ENCODE measurements at places on chromosomes 1 and 21. TPM values are rescaled to one million over a fixed set of nuclear protein-coding genes. Genes with fewer than 3 reads are reported as not detected.
A peak's percentile ranks its signal among the peaks of the same experiment; 100 is the strongest.

DNAI4 gene
- total RNA-seq: 9.9 TPM

DNA sequence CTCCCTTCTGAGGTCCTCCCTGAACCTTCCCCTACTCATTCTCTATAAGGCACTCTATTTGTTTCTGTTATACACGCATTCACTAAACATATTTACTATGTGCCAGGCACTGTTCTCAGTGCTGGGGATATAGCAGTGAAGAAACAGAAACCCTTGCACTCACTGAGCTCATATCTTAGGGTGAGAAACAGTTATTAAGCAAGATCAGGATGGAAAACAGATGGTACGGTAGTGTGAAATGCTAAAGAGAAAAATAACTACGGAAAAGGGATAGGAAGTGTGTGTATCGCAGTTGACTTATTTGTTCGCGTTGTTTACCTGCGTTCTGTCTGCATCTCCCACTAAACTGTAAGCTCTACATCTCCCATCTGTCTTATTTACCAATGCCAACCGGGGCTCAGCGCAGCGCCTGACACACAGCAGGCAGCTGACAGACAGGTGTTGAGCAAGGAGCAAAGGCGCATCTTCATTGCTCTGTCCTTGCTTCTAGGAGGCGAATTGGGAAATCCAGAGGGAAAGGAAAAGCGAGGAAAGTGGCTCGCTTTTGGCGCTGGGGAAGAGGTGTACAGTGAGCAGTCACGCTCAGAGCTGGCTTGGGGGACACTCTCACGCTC is 572 bp downstream of the CYB5RL start:
- H3K4me3 ChIP-seq: peak overlapping the region; percentile 97
- DNase-seq: no peak
- H3K27me3 ChIP-seq: no peaks in the 10 kb centered on the region
- H3K36me3 ChIP-seq: no peaks in the 10 kb centered on the region

GRCh38 chr1:12475947-12476346 is 142.1 kb downstream of the DHRS3 start:
- H3K36me3 ChIP-seq: no peaks in the 10 kb centered on the region
- peaks cover 81% of the 10 kb centered on the region for H3K4me1 ChIP-seq
- H3K27me3 ChIP-seq: no peaks in the 10 kb centered on the region
- no peak for DNase-seq
- H3K4me3 ChIP-seq: no peak overlapping the region

GRCh38 chr1:47465605-47466004 is 27.8 kb downstream of the FOXD2 start:
- no peak overlapping the region for H3K27ac ChIP-seq
- H3K27me3 ChIP-seq: peaks cover 43% of the 10 kb centered on the region
- H3K36me3 ChIP-seq: no peaks in the 10 kb centered on the region
- no peaks in the 10 kb centered on the region for H3K4me1 ChIP-seq
- H3K4me3 ChIP-seq: no peak overlapping the region

DNA sequence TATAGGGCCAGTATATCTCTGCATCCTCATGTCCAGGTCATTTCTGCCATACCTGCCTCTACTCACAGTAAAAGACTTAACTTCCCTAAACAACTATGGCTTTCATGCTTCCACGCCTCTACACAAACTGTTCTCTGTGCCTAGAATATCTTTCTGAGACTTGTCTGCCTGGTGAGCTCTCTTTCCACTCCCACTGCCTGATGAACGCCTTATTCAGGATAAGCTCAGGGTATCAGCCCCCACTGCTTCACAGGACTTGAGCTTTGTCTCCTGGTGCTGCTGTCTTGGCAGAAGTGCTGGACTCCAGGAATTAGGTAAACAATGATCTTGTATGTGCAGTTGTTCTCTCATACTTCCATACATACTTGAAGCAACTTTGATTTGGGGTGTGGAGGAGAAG is 4.8 kb upstream of the DDX20 start:
- H3K4me3 ChIP-seq: no peak overlapping the region
- H3K4me1 ChIP-seq: peaks cover 6% of the 10 kb centered on the region
- DNase-seq: no peak
- H3K36me3 ChIP-seq: no peaks in the 10 kb centered on the region
- no peak overlapping the region for H3K27ac ChIP-seq

DNA sequence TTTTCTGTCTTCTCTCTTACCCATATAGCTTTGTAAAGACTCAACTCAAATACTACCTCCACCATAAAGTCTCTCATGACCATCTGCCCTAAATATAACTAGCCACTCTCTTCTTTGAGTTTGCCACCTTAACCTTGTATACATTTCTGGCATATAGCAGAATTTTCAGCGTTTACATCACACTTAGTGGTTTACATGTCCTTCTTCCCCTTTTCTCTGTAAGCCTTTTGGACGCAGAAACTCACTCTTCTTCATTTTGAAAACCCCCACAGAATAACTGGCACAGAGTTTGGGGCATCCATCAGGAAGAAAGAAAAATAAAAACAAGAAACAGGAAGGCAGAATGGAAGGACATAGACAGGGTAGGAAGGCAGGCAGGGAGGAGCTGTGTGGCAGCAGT is 131.8 kb upstream of the DUSP10 start:
- H3K27ac ChIP-seq: no peak overlapping the region
- H3K36me3 ChIP-seq: no peaks in the 10 kb centered on the region
- H3K27me3 ChIP-seq: peaks cover 5% of the 10 kb centered on the region
- no peak for DNase-seq
- no peaks in the 10 kb centered on the region for H3K4me1 ChIP-seq
- no peak overlapping the region for H3K4me3 ChIP-seq

KRTAP19-3 gene
- not detected for total RNA-seq

PLCH2 gene
- total RNA-seq: 23.8 TPM

- H3K4me3 ChIP-seq: no peak overlapping the region
- no peak for DNase-seq
- no peaks in the 10 kb centered on the region for H3K36me3 ChIP-seq
- H3K27ac ChIP-seq: no peak overlapping the region
Measured at GRCh38 chr1:204161609-204162493, 4.3 kb downstream of the REN start.

DNA sequence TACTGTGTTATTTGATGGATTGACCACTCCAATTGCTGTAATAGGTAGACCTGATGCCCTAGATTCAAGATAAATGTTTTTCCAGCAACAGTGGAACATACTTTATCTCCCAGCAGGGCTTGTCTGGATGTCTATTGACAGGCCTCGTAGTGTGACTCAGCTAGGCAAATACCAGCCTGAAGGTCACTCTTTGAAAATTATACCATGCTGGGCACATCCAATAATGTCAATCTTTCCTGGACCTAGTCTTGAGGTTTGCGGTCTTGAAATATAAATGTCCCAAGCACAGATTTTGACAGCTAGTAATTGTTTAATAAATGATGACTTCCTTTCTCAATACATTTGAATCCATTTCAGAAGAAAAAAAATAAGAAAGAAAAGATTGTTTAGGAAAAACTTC is 1138.0 kb upstream of the TMPRSS15 start:
- H3K4me3 ChIP-seq: no peak overlapping the region
- H3K27me3 ChIP-seq: no peaks in the 10 kb centered on the region
- no peaks in the 10 kb centered on the region for H3K36me3 ChIP-seq
- no peak overlapping the region for H3K27ac ChIP-seq
- no peak for DNase-seq

GRCh38 chr1:88321706-88322105 is 362.4 kb upstream of the PKN2 start:
- H3K4me1 ChIP-seq: no peaks in the 10 kb centered on the region
- H3K27me3 ChIP-seq: no peaks in the 10 kb centered on the region
- no peak overlapping the region for H3K27ac ChIP-seq
- DNase-seq: no peak
- no peak overlapping the region for H3K4me3 ChIP-seq
- no peaks in the 10 kb centered on the region for H3K36me3 ChIP-seq

TMEM61 gene
- total RNA-seq: not detected

DNA sequence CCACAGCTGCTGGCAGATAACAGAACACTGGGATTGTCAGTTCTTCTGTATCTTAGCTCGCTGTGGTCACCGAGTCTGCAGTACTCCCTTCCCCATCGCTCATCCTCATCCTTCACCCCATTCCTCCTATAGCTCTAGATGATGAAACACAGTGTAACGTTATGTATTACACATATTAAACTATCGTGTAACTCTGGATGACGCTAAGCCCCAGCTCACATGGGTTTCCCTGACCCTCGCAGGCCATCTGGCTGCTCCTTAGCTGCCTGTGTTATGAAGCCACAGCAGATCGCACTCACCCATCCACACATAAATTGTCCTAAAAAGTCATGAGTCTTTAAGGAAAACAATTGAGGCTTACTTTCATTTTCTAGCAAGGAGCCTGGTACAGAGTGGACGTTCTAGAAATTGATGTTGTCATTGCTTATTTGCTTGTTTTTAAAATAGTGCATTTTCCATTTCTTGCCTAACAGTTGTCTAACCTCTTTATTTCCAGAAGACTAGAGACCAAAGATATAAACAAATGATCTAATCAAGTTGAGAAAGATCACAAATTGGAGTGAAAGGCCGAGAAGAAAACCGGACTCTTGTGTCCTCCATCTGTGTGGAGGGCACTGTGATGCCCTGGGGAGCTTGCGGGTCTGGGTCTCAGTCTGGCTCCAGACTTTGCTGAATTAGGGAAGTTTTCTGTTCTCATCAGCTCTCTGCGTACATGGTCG is 24.3 kb upstream of the PCP4 start:
- H3K27me3 ChIP-seq: no peaks in the 10 kb centered on the region
- H3K4me1 ChIP-seq: no peaks in the 10 kb centered on the region
- no peaks in the 10 kb centered on the region for H3K36me3 ChIP-seq
- no peak overlapping the region for H3K4me3 ChIP-seq

DNA sequence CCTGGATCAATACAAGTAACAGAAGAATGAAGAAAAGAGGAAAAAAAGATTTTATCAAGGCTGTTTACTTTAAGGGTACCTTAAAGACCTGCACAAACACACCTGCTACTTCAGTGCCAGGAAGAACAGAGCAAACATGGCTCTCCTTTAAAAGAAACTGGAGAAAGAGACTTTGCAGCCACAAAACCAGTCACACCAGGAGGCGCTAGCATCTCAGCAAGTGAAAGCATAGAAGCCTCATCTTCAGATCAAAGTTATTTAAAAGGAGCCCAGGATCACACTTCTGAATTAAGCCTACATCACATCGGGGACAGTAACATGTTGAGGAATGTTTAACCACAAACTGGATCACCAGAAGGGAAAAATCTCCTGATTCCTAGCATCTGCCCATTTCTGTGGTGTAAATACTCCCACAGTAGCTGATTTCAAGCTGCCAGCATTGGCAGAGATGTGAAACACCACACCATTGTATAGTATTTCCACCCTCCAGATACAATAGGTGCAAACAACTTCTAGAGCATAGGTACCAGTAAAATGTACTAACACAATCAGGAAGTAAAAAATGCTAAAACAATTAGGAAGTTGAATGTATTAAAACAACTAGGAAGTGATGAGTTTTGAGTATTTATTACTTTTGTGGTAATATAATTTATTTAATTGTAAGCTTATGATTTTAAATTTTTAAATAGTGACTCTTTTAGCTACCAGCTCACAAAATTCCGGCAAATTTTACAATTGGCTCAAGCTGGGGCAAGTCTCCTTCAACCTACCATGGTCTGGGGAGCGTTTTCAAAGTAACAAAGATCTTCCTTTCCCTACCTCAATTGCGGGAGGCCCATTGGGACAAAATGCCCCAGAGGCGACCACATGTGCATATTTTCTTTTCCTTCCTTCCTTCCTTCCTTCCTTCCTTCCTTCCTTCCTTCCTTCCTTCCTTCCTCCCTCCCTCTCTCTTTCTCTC is 105.3 kb upstream of the CLDN14 start:
- peak; percentile 19 for DNase-seq
- no peak overlapping the region for H3K4me3 ChIP-seq
- H3K27me3 ChIP-seq: no peaks in the 10 kb centered on the region
- H3K36me3 ChIP-seq: no peaks in the 10 kb centered on the region

DNA sequence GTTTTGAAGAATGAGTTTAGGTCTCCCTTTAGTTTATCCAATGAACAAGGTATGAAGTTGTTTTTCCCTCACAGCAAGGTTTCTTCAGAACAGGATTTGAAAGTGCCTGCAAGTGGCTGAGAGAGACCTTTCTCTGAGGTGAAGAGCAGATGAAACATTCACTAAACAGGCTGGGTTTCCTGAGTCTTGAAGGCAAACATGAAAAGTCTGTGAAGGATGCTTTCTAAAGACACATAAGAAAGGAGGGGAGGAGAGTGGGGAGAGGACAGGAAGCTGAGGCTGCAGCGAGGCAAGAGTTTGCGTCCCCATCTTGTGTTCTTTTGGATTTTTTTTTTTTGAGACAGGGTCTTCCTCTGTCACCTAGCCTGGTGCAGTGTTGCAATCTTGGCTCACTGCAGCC is 95.7 kb upstream of the SIM2 start:
- H3K27ac ChIP-seq: peak overlapping the region; percentile 15
- no peaks in the 10 kb centered on the region for H3K27me3 ChIP-seq
- DNase-seq: peak; percentile 17

MPL gene
- 0.26 TPM for total RNA-seq

- H3K27me3 ChIP-seq: no peaks in the 10 kb centered on the region
- no peak within 1 kb of the TSS for H3K4me3 ChIP-seq
- DNase-seq: no peak
Measured at GRCh38 chr1:40247655-40248054, at the start of gene TMCO2. Gene TMCO2 (plus strand): TSS chr1:40247937. CDS start chr1:40247994, 57 bp downstream.

KCNN3 gene
- total RNA-seq: 0.07 TPM

DNA sequence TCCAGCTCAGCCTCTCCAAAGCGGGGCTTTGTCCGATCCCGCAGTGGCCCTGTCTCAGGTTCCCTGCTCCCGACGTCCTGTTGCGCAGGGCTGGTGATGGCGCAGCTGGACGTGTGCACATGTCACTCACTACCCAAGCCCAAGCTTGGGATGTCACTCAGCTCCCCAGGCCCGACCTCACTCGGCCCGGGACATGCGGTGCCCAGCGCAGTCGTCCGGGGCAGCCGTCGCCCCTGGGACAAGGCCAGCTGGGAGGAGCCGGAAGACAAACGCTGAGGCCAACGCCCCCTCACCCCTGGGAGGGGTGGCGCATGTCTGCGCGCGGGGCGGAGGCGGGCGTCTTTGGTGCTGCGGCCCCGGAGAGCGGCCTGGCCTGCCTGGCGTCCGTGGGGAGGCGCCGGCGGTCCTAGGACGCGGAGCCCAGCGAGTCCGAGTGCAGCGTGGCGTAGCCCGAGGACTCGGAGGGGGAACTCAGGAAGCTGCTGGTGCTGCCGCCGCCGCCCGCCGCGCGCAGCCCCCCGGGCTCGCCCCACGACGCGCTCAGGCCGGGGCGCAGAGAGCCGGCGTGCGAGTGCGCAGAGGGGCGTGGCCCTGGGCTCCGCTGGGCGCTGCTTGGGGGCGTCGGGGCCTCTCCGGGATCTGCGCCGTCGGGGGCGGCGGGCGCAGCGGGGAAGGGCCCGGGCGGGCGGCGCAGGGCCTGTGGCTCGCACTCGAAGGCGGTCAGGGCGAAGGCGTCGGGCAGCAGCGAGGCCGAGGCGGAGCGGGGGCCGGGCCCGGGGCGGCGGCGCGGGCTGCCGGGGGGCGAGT is 5.2 kb downstream of the HES3 start:
- H3K27ac ChIP-seq: no peak overlapping the region
- DNase-seq: no peak

FCRL3 gene
- 7.3 TPM for total RNA-seq

GBP5 gene
- 46.8 TPM for total RNA-seq

FAM163A gene
- not detected for total RNA-seq

- no peak for DNase-seq
- no peaks in the 10 kb centered on the region for H3K36me3 ChIP-seq
- no peaks in the 10 kb centered on the region for H3K27me3 ChIP-seq
- no peaks in the 10 kb centered on the region for H3K4me1 ChIP-seq
- H3K27ac ChIP-seq: no peak overlapping the region
Measured at GRCh38 chr1:237120683-237121082, 78.7 kb downstream of the RYR2 start.

GRCh38 chr1:240491156-240491555 is 120.8 kb downstream of the GREM2 start:
- DNase-seq: no peak
- no peaks in the 10 kb centered on the region for H3K4me1 ChIP-seq
- H3K27ac ChIP-seq: no peak overlapping the region
- H3K36me3 ChIP-seq: no peaks in the 10 kb centered on the region
- peaks cover 3% of the 10 kb centered on the region for H3K27me3 ChIP-seq
- no peak overlapping the region for H3K4me3 ChIP-seq

S100A2 gene
- not detected for total RNA-seq
